Stromal cell of bone marrow (primary cell): ENCODE measurements at places on chromosomes 7 and 10.

DNA sequence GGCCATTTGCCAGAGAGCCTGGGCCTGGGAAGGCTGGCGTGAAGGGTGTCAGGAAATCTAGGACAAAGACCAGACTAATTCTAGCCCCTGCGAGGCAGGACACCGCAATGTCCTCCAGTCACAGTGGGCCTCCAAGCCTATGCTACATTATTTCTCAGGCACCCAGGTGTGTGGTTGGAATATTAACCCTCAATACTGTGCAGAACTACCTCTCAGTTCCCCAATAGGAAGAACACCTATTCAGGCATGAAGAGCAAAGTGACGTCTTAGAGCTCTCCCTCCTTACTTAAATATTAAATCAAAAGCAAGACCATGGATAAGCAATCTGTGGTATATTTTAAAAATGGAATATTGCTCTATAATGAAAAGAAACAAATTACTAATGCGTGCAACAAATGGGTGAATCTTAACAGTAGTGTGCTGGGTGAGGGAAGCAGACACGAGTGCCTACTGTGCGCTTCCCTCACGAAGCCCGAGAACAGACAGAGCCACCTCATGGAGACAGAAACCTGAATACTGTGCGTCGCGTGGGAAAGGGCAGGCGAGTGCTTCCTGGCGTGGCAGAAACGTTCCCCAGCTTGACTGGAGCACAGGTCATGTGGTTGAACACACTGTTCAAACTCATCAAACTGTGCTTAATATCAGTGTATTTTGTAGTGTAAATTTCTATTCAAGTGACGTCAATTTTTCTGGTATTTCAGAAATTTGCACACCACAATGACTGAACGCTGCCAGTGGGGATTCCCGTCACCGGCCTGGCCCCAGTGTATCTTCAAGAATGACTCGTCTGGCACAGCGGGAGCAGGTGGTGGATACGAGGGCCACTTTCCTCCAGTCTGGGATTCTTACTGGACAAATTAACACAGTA lies 15.5 kb upstream of the PTPRN2 start:
- DNase-seq: no peak

DNA sequence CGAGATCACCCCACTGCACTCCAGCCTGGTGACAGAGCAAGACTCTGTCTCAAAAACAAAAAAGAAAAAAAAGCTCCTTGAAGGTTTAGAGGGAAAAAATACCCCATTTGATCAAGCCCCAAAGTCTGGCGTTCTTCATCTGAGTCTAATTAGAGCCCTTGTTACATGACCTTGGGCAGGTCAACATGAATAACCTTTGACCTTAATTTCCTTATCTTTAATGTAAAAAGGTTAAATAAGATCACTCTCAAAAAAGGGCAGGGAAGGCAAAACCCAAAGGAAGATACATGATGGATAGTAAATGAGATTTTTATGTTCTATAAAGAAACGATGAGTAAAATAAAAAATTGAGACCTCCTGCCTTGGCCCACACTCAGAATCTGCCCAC lies 40.3 kb downstream of the SLC37A3 start:
- no peak for DNase-seq

DNA sequence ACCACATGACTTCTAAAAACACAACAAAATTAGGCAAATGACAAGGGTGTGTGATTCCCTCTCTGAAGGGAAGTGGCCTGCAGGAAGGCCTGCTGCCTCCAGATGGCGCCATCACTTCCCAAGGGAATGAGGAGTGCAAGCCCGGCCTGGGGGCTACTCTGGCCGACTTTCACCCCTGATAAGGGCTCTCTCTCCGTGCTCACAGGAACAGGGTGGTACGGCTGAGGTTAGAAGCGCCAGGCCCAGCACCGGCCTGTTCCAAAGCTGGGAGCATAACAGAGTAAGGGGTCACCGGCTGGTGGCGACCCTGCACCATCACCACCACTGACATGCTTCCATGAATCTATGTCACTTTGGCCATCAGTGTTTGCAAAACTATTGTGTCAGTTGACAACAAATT lies 13.1 kb downstream of the RBP3 start:
- no peak for DNase-seq

- no peak for DNase-seq
Observed at GRCh38 chr7:84879570-84880325, 307.1 kb downstream of the SEMA3D start.

- no peak for DNase-seq
Observed at GRCh38 chr10:109861081-109861480, 62.2 kb downstream of the XPNPEP1 start.

DNA sequence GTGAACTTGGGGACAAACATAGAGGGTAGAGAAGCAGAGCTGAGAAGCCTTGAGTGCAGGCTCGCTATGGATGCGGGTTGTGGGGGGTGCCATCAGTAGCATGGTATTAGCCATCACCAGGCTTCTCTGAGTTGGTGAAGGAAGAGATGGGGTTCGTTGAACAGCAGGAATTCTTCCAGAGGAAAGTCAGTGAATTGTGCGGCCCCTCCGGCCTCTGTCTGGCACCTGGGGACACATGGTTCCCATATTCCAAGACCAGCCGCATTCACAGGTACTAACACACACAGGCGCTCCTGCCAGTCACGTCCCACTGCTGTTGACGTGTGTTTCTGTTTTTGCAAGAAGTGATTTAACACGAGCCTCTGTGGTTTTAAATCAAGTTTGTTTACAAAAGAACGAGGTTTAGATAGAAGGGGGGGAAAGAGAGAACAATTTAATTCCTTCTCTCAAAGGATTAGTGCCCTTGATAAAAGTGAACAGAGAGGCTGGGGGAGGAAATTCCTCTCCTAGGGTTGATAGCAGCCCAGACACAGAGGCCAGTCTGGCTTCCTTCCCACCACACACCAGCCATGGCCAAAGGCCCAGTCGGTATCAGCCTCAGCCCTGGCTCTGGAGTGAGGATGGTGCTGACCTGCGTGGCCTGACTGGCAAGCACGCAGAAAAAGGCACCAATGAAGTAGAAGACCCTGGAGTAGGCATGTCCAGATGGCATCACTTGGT lies 252.6 kb upstream of the IGFBP3 start:
- DNase-seq: no peak

DNA sequence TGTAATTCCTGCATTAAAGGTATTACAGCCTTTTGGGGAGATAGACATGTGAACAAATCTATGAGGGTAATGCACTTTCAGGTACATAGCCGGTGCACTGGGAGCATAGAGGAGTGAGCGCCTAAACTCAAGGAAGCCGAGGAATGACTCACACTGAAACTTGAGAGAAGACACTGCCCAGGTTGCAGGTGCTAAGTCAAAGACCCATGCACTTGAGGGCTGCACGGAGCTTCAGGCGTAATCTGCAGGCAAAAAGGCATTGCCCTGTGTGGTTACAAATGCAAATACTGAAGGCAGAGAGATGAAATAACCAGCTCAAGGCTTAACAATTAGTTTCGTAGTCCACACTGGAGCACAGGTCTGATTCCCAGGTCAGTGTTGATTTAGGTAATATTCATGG lies 51.0 kb upstream of the OSBPL3 start:
- DNase-seq: no peak

- DNase-seq: no peak
Observed at GRCh38 chr10:52967806-52968795, 195.5 kb upstream of the MBL2 start.

DNA sequence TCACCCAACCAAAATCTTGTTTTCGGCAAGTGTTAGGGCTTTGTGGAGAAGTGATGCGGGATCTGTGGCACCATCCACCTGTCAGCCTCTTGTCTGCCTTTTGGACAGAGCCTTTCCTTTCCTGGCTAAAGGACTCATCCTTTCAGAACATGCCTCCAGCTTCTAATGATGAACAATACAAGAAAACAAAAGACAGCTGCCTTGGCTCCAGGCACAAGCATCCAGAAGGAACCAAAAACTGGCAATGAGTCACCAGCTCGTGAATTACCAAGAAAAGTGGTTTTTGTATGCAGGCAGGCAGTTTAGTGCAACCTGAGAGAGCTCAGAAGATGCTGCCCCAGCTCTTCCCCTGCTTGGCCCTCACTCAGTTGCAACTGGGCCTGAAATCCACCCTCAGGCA lies 84.6 kb upstream of the NAMPT start:
- peak; percentile 78 for DNase-seq

DNA sequence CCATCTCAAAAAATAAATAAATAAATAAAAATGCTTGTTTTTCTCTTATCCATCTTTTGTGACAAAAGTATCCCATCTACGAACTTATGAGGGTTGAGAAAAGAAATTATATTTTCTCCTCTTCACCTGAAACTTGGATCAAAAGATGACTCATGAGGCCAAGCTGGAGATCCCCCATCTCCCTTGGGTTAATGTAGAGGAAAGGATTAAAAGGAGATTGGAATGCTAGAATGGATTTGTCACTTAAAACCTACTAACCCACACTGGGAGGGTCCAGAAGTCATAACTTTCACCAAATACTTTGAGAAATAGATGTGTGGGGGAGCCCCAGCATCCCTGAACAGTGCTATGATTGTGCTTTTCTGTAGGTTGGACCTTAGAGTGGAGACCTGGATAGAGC lies 46.3 kb upstream of the PIK3CG start:
- no peak for DNase-seq

- no peak for DNase-seq
Observed at GRCh38 chr7:129257168-129257567, 32.3 kb downstream of the AHCYL2 start.

DNA sequence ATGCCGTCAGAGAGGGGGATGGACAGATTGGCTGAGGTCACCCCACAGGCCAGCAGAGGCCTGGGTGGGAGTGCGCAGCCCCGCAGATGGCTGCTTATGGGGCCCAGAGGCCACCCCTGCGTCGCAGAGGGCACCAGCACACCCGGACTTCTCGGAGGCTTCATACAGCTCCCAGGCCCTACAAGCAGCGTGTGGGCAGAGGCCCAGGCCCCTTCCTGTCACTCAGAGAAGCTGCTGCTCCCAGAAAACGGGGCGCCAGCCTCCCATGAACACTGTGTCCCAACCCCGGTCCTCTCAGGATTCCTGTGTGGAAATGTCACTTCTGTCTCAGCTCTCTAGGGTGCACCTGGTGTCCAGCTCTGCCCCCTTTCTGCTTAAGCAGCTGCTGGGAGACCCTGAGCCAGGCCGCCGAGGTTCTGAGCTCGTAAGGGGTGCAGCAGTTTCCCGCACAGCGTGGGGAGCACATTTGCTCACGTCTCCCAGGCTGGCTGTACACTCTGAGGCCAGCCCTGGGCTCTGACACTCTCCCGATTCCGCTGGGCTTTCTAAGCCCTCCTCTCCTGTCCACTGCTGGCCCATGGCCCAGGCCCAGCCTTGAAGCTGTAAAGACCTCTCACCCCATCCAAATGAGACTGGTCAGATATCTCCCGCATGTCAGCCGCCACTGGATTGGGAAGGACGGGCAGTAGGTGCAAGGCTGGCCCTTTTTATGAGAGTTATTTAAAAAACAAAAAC lies 6.8 kb downstream of the GPR146 start:
- DNase-seq: no peak

- peak; percentile 99 for DNase-seq
Observed at GRCh38 chr10:126252884-126253610, 135.2 kb downstream of the ADAM12 start.

DNA sequence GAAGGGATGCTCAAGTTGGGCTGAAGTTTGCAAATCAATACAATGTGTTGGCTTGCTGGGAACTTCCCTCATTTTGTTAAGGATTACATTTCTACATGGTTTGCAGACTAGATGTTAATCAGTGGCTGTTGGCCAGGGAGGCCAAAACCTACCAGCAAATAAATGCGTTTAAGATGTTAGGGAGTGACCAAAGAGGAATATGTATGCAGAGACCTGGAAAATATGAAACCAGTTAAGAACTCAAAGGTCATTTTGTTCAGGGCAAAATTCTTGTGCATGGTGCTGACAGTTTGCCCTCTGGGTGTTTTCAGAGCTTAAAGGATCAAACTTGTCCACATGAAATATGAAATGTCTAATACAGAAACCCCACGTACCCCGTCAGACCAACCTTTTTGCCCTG lies 30.3 kb downstream of the GATA3 start:
- no peak for DNase-seq

GRCh38 chr7:30968747-30969603 lies 5.2 kb downstream of the GHRHR start:
- no peak for DNase-seq

- DNase-seq: no peak
Observed at GRCh38 chr7:91046322-91047089, 217.7 kb upstream of the FZD1 start.

DNA sequence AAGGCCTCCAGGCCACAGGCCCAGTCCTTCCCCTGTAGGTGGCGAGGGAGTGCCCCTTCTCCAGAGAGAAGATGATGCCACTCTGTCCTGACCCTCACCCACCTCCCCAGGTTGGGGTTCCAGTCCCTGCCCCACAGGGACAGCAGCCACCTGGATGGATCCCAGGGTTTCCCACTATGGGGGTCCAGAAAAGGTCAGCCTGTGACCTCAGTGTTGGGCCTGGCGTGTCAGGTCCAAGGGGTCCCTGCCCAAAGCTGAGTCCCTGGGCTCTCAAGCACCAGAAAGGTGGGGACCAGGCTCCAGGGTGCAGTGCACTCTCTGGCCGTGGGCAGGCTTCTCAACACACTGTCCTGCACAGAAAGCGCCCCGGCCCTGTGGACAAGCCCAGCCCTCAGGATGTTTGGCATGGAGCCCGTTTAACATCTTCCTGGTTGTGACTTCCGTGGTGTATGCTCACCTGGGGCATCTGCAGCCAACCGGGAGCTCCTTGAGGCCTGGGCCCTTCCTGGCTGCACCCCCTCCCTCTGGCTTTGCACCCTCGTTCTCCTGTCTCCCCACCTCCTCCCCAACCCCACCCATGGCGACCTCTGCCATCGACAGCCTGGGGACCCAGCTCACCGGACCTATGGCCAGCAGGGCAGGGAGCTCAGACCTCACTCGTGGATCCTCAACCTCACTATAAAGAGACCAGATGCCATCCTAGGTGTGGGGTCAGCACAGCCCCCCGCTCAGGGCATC lies 58.3 kb upstream of the PPP2R2D start:
- no peak for DNase-seq

DNA sequence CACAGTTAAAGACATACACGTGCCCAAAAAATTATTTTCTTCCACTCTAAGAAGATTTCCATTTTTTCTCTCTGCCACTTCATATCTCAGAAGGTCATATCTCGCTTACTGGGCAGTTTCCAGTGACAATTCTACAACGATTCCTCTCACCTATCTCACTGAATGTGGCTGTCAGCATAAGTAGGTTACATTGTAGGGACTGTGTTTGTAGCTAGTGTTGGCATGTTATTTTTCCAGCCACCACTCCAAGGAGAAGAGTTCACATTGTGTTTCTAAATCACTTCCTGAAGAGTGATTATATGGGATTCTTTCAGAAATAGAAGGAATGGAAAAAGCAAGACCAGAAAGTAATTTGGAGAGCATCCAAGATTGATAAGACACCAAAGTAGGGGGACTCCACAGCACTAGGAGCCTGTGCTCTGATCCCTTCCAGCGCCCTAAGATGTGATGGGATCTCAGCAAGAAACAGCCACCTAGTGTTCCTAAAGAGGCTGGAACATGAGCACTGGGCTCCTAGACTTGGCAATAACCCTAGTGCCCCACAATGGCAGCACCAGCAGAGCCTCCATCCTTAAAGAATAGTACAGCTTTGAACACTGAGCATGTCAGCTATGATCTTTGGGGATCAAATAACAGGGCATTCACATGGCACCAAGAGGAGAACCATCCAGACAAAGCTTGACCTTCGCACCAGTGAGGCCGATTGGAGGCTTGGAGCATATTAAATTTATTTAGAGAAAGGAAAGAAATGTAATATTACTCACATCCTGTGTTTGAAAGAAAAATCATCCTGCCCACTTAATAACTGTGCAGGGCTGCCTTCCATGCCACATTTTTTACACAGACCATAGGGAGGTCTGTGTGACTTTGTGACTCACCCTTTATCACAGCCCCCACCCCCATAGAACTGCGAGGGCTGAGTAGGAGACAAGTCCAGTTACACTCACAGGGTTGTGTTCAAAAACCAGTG lies 51.8 kb downstream of the CAV1 start:
- DNase-seq: peak; percentile 95
